AML-193 (cell line): ENCODE measurements at places on chromosomes 7 and 10.

GRCh38 chr7:335358-336148, 45.6 kb downstream of the FOXL3 start:
- no peak for DNase-seq

DNA sequence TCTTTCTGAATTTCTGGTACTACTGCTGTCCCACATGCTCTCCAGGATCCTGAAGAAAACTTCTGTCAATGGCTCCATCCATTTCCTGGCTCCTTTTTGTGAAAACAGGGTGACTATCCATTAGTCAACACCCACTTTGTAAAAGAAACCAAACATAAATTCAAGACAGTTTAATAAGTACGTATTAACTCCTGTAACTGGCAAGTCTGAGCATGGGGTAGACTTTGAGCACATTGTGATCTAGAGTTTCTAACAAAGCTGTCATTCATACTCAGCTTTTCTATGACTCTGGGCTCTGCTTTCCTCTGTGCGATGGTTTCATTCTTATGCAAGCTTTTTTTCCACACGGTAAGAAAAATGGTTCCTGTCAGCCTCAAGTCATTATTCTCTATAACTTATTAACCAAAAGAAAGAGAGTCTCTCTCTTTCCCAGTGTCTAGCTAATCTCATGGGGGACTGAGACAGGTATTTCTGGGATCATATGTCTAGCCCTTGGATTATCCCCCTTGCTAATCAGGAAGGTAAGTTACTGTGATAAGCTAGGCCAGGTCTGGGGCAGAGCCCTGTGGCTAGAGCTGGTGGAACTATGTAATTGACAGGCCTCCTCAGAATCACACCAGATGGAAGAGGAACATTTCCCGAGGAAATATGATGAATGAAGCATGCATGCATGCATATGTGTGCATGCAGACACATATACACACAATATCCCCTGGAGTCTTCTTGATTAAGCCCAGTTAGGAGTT, 98.5 kb downstream of the GNAI1 start:
- DNase-seq = no peak

GRCh38 chr10:44468965-44469364, 84.1 kb upstream of the CXCL12 start:
- DNase-seq = no peak

GRCh38 chr7:44156453-44157010, 15.4 kb upstream of the MYL7 start:
- no peak for DNase-seq

DNA sequence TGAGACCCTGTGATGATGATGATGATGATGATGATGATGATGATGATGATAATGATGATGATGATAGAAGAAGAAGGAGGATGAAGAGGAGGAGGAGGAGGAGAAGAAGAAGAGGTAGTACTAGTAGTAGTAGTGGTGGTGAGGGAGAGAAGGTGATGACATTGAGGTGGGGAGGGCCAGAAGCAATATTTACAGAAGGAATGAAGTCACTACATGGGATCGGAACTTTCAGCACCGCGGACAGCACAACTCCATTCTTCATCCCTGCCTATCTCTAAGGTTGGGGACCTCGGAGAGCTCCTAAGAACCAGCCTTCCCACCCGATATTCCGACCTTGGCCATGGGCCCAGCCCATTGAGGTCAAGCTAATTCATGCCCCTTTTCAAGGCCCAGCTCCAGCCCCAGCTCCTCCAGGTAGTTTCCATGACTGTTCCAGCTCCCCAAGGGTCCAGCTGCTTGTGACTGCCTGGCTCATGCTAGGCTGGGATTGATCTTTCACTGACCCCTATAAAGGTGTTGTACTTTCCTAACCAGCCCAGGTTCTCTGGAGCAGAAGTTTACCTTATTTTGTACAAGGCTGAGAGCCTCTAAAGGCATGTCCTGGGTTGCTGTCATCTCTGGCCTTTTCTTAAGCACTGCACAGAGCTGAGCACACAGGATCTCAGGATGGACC, 10.3 kb downstream of the CRHR2 start:
- peak; percentile 18 for DNase-seq

- no peak for DNase-seq
Observed at GRCh38 chr7:143355450-143356385, 6.8 kb downstream of the FAM131B start.

- peak; percentile 9 for DNase-seq
Observed at GRCh38 chr7:113784316-113784715, 134.5 kb downstream of the PPP1R3A start.

DNA sequence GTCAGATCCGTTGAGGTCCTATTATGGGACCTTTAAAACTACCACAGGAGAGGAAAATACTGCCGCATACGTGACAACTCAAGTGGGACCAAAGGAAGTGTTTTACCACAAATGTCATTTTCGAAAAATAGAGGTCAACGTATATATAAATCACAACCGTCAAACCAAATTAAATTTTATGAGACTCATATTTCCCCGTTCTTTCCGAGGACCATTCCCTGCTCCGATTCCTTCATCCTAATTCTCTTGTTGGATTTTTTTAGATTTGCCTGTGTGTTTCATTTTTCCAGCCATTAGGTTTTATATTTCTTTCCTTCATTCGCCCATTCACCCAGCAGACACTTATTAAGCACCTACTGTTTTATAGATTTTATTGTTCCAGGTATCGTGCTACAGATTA, 583.9 kb upstream of the FOXK1 start:
- DNase-seq = no peak

DNA sequence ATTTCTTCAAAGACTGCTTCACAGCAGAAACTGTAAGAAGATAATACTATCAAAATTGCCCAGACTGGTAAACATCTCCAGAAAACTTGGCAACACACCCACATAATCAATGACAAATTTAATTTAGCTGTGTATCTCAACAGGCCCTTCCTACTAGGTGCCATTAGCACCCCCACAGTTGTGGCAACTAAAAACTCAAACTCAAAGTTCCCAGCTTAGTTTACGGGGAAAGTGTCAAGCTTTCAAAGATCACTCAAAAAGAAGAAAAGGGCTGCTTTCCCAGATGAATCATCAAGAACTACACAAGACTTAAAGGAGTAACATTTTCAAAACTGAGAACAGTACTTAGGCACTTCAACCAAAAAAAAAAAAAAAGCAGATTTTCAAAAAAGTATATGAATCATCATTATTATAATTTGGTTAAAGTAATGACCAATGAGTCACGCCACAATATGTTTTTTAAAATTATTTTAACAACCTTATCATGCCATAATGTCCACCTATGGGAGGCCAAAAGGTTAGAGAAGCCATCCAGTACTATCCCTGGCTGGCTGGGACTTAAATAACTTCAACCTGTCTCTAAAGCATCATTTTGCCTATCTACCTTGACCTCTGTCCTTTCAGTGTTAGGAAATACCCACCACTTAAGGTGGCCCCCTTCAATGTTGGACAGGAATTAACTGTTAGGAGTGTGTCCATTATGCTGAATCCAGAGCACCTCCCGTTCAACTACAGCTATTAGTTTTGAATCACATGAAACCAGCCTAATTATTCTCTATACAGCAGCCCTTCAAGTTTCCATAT, 90.8 kb downstream of the ZFAND4 start:
- no peak for DNase-seq

GRCh38 chr10:77625379-77625778, 12.2 kb downstream of the KCNMA1 start:
- no peak for DNase-seq

DNA sequence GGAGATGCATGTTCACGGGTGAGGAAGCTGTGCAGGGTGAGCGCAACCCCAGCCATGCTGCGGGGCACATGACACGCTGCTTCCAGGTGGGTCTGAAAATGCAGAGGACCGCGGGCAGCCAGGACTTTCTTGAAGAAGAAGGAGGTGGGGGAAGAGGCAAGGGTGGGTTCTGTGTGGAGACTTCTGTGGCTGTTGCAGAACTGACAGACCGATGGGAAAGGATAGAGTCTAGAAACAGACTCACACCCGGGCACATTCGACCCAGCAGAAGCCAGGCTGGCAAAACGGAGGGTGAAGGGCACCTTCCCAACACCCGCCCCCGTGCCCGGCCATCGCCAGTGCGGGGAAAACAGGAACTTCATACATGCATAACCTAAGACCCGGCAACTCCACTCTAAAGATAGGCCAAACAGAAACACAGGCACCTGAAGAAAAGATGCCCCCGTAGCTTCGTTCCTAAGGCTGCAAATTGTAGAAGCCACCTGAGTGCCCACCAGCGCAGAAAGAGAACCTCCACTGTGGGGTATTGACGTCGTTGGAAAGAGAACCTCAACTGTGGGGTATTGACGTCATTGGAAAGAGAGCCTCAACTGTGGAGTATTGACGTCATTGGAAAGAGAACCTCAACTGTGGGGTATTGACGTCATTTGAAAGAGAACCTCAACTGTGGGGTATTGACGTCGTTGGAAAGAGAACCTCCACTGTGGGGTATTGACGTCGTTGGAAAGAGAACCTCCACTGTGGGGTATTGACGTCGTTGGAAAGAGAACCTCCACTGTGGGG, 4.8 kb upstream of the KNDC1 start:
- no peak for DNase-seq

DNA sequence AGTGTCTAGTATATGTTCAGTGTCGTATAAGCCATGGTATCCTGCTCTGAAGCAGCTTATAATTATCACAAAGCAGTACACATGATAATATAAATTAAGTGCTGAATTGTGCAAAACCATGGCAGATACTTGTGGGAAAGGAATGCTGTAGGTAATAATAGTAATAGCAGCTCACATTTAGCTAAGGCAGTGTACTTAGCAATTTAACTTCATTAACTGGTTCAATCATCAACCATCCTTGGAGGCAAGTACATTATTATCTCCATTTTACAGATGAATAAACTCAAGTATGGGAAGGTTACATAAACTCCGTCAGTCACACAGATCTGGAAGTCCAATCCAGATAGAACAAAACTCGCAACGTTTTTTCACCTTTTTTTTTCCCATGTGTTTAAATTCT, 21.6 kb upstream of the RNF148 start:
- no peak for DNase-seq

DNA sequence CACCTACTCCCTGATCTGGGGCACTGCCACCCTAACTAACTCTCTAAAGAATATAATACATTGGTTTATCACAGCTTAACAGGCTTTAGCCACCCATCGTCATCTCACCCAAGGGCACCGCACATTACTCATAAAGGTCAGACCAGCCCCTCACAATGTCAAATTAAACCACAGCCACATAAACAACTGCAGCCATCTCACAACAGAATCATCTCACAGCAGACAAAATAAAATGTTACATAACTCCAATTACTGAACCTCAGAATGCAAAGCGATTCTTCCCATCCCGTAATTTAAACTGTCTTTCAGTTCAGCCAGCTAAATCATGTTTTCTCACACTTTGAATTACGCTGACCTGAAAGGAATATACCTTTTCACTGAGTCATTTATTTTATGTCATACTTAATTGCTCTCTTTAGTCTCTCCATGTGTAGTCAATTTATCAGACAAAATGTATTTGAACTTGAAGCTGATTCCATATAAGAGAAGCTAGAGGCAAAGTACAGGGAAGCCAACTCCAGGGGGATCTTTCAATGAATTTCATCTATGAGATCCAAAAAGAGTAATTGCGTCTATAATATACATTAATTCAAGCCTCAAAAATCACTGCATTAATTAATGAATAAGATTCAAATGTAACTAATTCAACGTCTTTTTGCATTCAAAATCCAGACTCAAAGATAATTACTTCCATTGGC, 96.9 kb upstream of the NEBL start:
- DNase-seq = no peak

DNA sequence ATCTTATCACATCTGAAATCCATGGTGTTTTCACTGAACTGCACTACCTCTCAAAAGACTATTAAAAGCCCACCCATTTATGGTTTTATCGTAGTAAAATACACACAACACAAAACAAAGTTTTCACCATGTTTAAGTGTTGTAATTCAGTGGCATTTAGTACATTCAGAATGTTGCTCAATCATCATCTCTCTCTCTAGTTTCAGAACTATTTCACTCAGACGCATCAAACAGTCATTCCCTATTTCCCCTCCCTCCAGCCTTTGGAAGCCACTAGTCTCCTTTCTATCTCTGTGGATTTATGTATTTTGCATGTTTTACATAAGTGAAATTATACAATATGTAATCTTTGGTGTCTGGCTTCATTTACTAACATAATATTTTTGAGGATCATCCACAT, 332.6 kb downstream of the TNS3 start:
- DNase-seq = no peak

DNA sequence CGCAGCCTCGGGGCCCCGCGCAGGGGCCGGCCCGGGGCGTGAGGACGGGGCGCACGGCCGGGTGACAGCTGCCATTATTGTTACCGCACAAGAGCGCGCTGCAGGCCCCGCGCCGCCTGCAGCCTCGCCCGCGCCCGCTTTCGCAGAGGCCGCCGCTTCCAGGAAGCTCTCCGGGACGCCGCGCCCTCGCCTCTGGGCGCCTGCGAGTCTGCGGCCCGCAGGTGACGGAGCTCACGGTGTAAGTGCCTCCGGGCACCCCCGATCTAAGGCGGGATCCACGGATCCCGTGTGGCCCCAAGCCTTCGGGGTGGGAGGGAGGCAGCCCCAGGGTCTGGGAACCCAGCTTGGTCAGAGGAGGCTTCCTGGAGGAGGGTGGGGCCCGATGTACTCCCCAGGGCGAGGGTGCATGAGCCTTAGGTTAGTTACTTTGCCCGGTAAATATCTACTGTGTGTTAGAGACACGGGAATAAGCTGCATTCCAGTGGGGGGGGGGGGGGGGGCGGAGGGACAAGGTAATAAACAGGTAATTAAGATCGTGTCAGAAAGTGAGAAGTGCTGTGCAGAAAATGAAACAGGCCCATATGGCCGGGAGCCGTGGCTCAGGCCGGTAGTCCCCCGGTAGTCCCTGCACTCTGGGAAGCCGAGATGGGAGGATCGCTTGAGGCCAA, 638 bp downstream of the IQCE start:
- DNase-seq = no peak

DNA sequence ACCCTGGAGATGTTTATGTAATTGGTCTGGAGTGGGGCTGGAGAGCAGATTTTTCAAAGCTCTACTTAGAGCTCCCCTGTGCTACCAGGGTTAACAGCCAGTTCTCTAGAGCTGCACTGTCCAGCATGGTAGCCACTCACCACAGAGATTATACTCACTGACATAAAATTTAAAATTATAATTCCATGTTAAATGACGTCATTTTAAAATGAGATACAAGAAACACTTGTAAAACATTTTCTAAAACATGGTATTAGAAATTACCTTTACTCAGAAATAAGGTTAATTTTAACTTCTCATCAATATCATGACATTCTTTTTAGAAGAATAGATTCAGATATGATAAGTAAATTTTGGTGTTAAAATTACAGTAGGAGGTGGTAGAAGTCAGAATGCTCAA, 306.2 kb upstream of the LRRN3 start:
- DNase-seq = no peak

DNA sequence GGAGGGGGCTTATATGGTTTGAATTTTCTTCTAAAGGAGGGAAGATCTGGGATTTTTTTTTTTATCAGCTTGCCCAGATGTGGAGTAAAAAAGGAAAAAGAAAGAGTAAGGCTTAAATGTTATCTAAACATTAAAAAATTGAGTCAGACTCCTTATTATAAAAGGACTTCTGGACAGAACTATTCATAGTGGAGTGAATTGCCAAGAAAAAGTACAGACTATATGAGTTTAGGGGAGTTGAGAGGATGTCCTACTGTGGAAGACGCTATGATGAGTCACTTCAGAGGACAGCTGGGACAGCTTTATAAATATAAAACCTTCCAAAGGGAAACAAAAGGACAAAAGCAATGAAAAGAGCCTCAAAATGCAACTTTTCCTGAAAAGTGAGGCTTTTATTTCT, 73.0 kb downstream of the TFPI2 start:
- no peak for DNase-seq
